CD4-positive, alpha-beta T cell treated with Interleukin-17A for 4 hours (primary cell): ENCODE measurements at places on chromosomes 7 and 10.

GRCh38 chr10:3780771-3781467, 4.1 kb downstream of the KLF6 start:
- DNase-seq = no peak

DNA sequence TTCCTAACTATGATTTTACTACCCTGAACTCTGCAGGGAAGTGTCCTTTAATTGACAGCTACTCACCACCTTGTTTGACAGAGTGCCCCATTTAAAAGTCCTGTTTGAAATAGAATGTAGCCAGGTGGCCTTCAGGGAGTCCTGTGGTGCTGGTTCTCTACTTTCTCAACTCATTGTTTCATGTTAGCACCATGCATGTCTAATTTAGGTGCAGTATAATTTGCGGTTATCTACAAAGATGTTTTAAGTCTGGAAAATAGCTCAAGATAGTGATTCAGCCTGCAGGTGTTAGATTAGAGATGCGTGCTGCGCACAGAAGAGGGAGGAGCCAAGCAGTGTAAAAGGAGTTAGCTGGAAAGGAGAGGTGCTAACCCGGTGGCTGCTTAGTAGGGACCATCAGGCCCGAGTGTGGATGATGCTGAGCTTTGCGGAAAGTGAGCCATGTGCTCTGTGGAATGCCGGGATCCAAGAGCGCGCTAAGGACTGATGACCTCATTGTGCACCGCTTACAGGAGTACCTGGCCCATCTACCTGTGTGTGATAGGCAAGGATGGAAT, 1.2 kb downstream of the CCM2 start:
- DNase-seq = peak; percentile 78

DNA sequence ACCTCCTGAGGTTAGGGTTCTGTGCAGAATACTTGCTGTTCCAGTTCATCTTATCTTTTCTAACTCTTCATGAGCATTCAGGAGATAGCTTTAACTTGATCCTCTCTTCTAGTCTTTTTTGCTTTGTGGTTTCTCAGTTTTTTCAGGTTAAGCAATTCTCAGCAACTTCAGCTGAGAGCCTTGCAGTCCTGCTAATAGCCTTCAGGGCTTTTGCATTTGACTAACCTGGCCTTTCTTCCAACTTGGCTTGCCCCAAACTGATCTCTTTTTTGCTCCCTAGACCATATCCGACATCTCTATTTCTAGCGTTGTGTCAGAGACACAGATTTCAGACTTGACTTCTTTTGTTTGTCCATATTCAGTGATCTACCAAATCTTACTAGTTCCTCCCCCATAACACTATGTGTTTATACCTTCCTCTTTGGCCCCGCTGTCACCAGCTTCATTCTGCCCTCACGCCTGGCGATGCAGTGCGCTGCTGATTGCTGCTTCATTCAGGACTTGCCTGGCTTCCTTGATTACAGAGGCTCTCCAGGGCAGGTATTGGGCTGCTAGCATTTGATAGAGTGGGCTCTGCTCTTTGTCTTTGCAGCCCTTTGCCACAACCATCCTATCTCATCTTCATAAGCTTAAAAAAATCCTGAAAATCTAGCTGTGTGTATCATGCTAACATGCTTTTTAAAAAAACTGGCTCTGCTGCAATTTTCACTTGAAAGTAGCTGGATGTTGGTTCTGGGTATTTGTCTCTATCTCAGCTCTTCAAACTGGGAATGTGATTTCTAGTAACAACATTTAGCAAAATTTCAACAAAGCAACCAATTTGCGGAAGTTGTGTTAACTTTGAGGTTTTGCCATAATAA, 9.6 kb downstream of the CUL1 start:
- DNase-seq = no peak

GRCh38 chr10:16795410-16796073, 21.7 kb downstream of the RSU1 start:
- DNase-seq = no peak

- DNase-seq = no peak
Observed at GRCh38 chr10:69262292-69262751, 16.0 kb upstream of the HK1 start.

DNA sequence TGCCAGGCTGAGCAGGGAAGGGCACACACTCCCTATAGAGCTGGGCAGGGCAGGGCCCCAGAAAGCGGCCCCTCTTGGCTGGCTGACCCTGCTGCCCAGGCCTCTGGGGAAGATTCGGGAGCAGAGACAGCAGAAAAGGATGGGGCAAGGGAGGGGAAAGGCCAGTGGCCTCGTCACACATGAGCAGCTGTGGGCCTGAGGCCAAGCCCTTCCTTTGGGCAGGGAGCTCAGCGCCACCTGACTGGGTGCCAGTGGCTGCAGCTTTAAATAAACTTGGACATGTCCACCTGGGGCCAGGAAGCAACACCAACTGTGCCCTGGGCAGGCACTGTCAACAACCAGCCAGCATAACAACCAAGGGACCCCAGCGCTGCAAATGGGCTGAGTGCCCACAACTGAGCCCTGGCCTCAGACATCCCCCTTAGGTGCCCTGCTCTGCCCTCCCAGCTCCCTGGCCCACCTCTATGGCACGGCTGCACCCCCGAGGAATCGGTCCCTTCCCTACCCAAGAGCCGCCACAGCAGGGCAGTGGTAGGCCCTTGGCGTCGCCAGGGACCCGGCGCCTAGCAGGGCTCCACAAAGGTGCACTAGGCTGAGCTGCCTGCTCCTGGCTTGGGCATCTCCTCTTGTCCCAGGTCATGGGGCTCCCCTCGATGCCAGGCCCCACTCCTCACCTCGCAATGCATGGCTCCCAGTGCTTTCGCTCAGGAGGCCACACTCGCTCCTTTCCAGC, 2.6 kb downstream of the CAMK2B start:
- no peak for DNase-seq

GRCh38 chr7:110842796-110843195, 248.1 kb upstream of the LRRN3 start:
- DNase-seq = no peak

DNA sequence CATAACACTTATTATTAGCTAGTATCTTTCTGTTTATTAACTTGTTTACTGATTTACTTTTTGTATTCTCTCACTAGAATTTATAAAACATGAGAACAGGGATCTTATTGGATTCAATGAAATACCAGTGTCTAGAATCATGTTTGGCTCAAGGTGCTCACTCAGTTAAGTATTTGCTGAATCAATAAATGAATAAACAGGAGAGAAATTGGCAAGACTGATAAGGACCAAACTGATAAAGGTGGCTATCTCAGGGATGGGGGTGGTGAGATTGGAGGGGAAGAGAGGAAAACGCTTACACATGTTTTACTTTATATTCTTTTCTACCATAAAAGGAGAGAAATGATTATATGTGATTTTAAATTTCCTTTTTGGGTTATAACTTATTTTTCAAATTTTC, 43.3 kb upstream of the CCDC6 start:
- DNase-seq = no peak

DNA sequence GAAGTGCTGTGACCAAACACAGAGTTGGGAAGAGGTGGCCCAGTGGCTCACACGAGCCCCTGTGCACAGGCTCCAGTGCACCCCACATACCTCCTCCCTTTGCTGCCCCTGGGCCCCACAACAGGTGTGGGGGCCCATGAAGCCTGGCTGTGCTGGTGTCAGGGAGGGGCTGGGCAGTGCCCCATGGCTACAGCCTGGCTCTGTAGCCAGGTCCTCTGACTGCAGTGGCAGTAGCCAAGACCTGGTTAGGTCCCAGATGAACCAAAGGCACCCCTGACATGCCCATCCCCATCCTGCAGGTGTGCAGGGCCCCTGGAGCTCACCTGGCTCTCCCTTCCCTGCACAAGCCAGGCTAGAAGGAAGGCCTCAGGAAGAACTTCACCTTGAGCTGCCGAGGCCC, 176.3 kb downstream of the GRID1 start:
- DNase-seq = no peak

DNA sequence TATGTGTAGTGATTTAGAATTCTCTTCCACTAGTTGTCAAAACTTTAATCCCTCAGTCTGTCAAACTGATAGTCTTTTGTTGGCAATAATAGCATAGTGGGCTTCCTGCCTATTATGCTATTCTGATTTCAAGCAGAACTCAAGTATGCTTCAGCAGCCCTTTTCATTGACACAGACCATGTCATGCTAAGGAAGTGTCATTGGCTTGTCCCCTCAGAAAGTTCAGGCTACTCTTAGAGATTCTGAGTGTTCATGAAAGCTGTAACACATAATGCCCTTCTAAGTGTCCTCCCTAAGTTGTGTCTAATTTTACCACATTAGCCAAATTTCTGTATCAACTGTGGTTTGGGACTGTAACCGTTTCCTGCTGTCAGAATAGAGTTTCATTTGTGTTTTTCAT, 198.7 kb downstream of the THSD7A start:
- DNase-seq = no peak

- DNase-seq = no peak
Observed at GRCh38 chr7:136064627-136065237, 87.6 kb upstream of the MTPN start.

- no peak for DNase-seq
Observed at GRCh38 chr7:158073845-158074840, 513.5 kb downstream of the PTPRN2 start.

GRCh38 chr7:153422291-153423209, 629.6 kb upstream of the DPP6 start:
- DNase-seq = no peak

- no peak for DNase-seq
Observed at GRCh38 chr7:20439416-20440185, 108.9 kb downstream of the ITGB8 start.

GRCh38 chr7:87816389-87816788, 59.8 kb downstream of the SLC25A40 start:
- no peak for DNase-seq

DNA sequence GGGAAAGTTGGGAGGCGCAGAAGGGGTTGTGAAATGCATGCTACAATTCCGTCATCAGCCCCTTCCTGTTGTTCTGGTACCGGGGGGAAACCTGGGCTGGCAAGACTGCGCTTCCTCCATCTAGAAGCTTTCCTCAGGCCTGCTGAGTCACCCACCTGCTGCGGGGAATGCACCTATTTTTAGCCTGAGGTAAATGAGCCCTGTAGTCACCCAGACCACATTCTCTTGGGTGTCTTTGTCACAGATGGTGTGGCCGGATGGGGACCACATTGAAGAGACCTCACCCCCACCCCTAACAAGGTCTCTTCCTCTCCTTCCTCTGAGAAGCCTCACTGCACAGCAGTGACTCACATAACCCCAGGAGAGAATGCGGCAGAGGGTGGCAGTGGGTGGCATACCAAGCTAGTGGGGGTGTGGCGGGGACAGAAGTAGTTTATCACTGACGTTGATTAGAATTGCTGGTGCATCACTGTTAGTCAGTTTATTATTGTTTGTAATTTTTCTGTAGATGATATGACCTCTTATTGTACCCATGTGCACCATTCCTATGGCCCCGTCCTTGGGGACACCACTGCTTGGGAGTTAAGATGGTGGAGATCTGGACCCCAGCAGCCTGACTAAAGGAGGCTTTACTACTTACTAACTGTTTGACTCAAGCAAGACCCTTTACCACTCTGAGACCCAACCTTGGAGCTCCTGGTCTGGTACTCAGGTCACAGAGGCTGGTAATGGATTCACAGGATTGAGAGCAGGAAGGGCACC, 83.0 kb upstream of the DUSP5 start:
- DNase-seq = peak; percentile 85

DNA sequence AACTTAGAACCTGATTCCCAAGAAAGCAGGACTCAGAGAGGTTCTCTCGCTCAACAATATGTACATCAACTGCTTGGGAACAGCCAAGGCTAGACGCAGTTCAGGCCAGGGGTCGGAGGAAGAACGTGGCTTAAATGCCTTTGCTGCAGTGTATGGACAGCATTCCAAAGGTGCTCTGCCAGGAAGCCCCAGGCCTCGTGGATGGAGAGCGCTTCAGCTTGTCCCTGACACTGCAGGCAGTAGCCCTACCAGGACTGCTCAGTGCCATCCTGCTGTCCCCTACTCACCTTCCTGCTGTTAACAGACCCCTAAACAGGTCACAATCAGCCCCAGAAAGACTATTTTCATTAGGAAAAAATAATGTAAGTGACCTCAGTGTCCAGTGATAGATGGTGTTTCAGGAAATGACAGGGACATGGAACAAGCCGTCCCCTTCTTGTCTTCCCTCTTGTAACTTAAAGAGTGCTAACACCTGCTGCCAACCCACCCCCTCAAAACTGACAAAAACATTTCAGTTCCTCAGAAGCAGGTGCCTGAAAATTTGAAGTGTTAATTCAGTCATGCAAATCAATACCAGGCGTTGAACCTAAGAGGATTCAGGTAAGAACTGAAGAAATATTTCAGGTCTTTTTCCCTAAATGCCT, 16.5 kb downstream of the CREB3L2 start:
- no peak for DNase-seq

DNA sequence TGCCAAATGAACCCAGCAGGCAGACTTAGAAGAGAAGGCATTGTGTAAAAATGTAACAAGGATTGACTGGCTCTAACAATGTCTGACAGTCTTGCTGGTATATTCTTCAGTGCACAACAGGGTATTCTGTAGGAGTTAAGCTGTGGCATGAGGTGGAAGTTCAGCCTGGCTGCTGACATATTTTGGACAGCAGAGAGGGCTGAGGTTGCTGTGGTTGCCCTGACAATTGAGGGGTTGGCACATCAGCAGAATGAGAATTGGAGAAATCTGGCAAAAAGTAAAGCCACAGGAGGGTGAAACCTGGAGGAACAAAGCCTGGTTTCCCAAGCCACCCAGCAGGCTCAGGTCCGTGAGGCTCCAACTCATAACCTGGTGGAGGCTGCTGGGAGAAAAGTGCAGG, 220.2 kb downstream of the JAZF1 start:
- DNase-seq = no peak

DNA sequence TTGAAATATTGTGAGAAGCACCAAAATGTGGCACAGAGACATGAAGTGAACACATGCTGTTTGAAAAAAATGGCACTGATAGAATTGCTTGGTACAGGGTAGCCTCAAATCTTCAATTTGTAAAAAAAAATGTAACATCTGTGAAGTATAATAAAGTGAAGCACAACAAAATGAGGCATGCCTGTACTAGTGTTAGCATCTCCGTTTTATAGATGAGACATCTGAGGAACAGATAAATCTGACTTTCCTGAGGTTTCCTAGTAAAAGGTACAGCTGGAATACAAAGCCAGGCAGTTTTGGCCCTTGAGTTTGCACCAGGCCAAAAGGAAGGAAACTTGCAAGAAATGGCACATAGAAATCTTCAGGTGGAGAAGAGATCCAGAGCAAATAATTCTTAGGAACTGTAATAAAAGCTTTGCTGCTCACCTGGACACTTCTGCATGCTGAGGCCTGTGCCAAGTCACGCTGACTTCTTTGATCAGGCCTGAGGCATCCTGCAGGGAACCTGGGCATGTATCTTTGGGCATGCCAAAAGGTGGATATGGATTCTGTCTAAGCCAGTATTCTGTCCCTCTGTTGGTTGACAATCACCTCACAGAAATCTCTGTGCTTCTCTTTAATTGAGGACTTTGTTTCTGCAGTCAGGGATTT, 251.5 kb upstream of the PLPP4 start:
- no peak for DNase-seq

DNA sequence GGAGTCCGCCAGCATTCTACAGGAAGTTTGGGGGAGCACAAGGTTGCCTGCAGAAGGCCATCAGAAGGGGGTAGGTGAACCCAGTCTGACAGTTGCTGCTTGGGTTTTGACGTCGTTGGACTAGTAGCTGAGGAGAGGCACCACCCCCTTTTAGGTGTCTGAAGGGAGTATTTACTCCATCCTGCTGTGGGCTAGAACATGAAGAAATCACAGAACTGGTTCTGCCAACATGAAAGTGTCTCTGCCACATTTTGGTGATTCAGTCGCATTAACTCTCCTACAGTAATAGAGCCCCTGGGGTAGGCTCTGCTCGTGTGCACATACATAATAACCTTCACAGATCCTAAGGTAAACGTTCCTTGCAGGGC, 834 bp upstream of the TRIL start:
- DNase-seq = no peak

- no peak for DNase-seq
Observed at GRCh38 chr7:48894574-48894973, 29.8 kb upstream of the CDC14C start.
